ENCODE measurements at places on chromosomes 1 and 21.

- no peak for DNase-seq
These were observed 3.5 kb downstream of the FCRLA start for GRCh38 chr1:161710560-161710959.

DNA sequence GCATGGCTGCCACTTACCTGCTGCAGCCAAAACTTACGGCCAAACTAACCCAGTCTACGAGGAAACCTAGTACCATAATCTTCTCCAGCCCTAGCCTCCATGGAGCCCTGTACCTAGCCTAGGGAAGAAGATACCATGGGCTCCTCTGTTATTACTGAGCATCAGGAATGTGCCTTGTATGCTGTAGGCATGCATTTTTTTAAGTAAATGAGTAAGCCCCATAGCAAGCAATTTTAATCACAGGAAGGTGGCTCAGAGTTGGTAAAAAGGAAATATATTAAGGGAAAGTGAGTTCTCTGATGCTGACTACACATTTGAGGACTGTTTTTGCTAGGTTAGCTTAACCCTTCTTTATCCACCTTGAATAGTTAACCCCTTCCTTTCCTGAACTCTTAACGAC is 21.2 kb downstream of the NFASC start:
- DNase-seq: no peak

DNA sequence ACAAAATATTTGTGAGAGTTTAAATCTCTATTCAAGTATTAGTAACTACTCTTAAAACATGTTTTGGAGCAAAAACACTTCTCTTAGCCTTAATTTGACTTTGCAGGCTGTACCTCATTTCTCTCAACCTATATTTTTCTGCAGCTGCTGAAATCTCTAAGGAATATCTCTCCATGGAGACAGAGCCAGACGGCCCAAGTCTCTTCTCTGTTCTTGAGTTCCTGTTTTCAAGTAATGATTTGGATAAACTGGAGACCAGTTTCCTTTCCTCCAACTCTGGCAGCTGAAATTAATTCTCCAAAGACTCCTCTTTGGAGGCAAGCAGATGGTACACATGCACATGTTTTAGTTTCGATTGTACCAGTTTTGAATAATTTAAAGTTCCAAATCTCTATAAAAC is 659.7 kb upstream of the NEGR1 start:
- DNase-seq: no peak

GRCh38 chr1:84720221-84720780 is 30.0 kb upstream of the SSX2IP start:
- no peak for DNase-seq

GRCh38 chr1:106698660-106699059 is 357.8 kb upstream of the PRMT6 start:
- no peak for DNase-seq

GRCh38 chr1:204089044-204089751 is 16.3 kb downstream of the SOX13 start:
- no peak for DNase-seq

GRCh38 chr1:89552471-89553081 is 27.9 kb downstream of the LRRC8B start:
- DNase-seq: no peak

DNA sequence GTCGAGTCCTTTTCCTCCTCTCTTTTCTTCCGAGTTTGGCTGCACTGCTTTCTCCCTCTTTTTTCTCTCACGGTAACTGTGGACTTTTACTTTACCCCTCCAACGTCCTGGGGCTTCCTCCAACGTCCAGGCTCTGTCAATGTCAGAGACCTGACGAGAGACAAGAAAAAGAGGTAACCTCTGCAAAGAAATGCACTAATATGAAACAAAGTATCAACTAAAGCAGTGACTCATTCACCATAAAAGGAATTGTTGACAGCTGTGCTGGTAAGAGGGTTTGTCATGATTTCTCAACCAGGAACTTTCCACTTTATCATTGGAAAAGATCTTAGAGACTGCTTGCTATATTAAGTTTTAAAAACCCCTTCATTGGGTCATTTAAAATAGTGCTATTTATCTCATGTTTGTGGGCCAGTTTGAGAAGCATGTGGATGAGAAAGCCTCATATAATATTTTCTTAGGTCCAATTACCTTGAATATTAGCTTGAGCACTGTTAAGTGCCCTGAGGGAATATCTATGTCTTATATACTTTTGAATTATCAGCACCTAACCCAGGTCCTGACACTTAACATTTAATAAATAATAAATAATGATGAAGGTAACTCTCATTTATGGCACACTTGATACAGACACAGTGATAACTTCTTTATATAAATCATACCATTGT is at the start of gene GBP2:
GBP2 (minus strand) TSS at position 202 of the 668 bp plus-strand sequence. CDS start 4,148 bp downstream, outside the sequence.
- DNase-seq: no peak

GRCh38 chr1:89870998-89871397 is 50.2 kb downstream of the LRRC8D start:
- no peak for DNase-seq

GRCh38 chr1:231260351-231260750 is 19.3 kb downstream of the GNPAT start:
- no peak for DNase-seq

DNA sequence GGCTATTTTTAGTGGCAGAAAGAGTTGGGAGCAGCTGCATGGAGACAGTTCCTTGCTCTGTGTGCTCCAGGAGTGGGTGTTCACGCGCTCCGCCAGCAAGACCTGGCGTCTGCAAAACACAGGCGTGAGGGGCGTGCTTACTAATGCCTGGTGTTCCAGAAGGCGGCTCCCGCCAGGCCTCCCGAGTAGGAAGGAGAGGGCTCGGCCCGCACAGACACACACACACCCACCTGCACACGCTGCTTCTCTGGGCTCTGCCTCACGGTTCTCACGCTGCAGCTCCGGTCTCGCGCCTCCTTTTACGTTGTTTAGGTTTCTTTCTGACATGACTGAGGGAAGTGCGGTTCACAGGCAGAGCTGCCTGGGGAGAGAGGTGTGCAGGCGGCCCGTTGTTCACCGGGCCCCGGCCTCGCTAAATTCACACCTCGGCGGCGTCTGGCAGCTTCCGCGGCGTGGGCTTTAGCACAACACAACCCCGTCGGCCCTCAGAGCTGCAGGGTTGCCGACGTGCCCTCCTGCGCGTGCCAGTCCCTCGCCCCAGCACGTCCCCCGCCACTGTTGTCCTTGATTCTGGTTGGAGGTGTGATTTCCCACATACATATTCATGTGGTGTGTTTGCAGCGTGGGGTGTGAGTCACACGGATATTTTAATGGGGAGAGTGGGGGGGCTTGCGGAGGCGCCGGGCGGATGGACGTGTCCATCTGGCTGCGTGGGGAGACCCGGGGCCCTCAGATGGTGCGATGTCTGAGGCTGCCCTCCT is 77.0 kb downstream of the SKI start:
- no peak for DNase-seq

DNA sequence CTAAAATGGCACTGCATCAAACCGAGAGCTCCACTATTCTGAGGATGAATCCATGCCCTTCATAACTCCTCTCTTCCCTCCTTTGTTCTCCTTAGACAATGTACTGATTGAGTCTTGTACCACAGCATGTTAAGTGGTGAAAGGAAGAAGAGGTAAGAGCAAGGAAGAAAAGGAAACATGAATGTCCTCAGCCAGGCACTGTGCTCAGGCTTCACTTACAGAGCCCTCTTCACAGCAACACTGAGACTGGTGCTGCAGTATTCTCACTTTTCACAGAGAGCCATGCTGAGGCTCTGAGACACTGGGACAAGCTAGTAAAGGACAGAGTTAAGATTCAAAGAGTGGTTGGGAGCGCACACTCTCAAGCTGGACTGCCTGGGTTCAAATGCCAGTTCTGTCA is 143.5 kb downstream of the AKT3 start:
- no peak for DNase-seq

DNA sequence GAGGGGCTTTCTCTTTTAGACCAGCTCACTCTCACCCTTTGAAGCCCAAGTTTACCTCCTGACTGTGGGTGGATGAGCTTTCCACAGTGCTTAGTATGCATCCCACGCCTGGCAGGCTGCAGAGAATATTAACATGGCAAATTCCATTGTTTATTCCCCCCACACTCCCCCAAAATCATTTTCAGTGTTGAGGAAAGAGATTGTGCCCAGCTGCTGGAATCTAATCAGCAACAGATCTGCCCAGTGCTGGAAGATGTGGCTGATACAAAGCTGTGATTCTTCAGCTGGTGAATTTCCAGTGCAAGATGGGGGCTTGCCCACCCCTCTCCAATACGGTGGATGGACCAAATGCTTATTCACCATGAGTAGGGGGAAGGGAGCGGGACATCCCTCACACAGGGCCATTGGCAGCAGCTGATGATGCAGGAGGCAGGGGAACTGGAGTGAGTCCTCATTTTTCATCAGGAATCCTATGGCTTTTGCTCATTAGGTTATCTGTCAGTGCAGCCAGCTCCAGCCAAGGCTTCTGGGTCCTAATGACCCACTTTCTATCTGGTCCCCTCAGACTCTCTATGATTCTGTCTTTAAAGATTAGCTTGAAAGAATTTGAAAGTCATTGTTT is 39.7 kb upstream of the KCNA3 start:
- DNase-seq: no peak
